Fibroblast of skin of right quadriceps (primary cell): ENCODE measurements at places on chromosomes 3 and 15.

- DNase-seq: peak; percentile 0
Measured at GRCh38 chr3:3771567-3771966, 27.7 kb upstream of the LRRN1 start.

GRCh38 chr3:126419886-126420786 lies 25.4 kb downstream of the CFAP100 start:
- no peak for DNase-seq

GRCh38 chr3:107382631-107383030 lies 5.4 kb downstream of the CCDC54 start:
- DNase-seq: no peak

DNA sequence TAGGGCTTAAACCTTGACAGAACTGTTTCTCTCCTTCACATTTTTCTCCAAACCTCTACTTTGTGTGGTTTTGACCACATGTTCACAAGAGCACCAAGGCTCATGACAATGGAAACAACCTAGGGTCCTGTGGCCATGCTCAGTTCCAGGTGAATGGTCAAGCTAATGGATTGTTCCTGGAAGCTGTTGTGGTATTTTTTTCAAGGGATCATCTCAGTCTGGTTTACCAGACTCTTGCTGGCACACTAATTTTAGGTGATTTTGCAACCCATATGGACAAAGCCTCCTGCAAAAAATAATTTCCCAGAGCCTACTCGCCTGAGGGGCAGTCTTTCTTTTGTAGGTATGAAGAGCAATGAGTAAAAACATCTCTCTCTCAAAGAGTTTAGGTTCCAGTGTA lies 67.2 kb downstream of the LSAMP start:
- DNase-seq: no peak

DNA sequence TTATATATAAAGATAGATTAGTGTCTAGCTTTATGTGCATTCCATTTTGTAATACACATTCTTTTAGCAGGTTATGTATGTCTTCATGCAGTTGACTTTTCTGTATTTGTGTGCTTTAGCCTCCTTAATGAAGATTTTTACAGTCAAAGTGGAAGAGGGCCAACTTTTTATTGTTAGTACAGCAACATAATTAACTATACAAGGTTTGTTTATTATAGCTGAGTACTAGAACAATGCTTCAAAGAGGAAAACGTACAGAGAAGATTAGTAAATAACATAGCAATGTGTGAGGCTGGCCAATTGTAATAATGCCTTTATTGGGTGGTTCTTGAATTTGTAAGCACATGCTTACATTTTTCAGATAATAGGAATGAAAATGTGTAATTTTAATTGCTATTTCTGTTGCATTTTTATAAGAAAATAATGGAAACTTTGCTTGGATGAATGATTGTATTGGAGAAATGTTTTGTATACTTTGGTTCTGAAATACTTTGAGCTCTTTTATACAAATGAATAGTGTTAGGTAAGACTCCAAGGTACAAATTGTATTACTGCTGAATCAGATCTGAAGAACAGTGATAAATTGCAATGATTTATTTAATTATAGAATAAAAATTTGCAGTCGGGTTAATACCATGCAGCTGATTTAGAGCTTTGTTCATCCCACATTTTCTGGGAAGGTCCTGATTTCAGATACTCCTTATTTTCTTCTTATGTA lies 41.4 kb downstream of the UBE2E2 start:
- DNase-seq: no peak

GRCh38 chr3:10344147-10344943 lies 23.4 kb upstream of the SEC13 start:
- DNase-seq: peak; percentile 35

GRCh38 chr3:38984110-38984509 lies 67.6 kb downstream of the SCN11A start:
- DNase-seq: no peak

DNA sequence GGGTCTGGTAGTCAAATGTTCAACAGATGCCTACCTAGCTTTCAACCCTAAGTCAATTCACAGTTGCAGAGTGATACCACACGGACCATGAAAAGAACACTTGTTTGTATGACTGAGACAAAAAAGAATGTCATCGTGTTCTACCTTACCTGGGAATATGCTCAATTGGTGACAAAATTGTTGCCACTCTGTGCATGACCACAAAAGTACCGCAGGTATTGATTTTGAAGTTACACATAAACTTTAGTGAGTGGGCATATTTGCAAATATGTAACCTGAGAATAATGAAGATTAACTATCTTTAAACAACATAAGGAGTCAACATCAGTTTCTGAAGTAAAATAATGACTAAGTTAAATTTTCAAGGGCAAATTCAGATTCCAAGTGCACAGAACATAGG lies 53.4 kb upstream of the SNRPN start:
- no peak for DNase-seq

DNA sequence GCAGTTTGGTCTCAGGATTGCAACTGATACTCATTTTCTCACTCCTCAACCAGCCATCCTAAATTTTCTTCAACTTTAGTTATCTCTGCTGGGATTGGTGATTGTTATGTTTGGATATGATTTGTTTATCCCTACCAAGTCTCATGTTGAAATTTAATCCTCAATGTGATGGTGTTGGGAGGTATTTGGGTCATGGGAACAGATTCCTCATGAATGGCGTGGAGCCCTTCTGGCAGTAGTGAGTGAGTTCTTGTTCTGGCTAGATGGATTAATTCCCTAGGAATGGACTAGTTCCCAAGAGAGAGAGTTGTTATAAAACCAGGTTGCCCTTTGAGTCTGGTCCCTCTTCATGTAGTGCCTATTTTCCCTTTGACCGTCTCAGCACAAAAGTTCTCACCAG lies 399.9 kb downstream of the SQOR start:
- no peak for DNase-seq

GRCh38 chr15:36966708-36967107 lies 133.6 kb downstream of the MEIS2 start:
- no peak for DNase-seq

- DNase-seq: peak; percentile 3
Measured at GRCh38 chr3:162487138-162487537, 990.5 kb downstream of the OTOL1 start.

- no peak for DNase-seq
Measured at GRCh38 chr3:74410276-74410941, 204.1 kb downstream of the CNTN3 start.

DNA sequence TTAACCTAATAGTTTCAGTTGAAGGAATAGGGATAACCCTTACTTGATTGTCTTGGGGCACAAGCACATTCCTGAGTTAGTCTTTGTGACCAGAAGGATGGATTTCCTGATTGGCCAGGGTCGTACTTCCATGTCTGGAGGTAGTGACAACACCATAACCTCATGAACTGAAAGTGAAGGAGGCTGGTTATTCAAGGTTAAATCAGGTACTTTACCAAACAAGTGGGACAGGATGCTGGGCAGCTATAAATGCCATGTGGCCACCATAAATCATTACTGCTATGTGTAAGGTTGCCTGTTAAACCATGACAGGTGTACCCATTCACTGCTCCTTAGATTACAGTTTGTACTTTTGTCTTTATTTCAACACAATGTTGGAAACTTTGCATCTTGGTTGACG lies 128.3 kb upstream of the SAMMSON start:
- no peak for DNase-seq

DNA sequence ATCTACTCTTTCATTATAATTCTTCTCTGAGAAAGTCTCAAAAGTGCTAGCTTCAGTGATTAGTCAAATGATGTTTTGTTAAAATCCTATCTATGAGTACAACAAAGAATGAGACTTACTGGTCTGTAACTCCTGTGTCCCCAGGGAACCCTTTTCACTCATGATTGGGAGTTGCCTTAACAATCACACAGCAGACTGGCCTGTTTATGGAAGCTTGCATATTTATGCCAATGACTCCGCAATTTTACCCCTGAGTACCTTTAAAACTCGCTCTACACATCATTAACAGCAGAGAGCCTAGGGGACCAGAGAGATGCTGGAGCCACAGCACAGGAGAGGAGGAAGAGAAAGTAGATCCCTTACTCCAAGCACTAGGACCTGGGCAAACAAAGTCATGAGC lies 628.1 kb downstream of the IGSF11 start:
- DNase-seq: no peak

GRCh38 chr3:126205717-126206655 lies 25.6 kb upstream of the ALDH1L1 start:
- DNase-seq: no peak
